Pancreas (tissue), 10 donors: ENCODE measurements at places on chromosomes 11 and 22. TPM values are rescaled to one million over a fixed set of nuclear protein-coding genes. Genes with fewer than 3 reads are reported as not detected.

DNA sequence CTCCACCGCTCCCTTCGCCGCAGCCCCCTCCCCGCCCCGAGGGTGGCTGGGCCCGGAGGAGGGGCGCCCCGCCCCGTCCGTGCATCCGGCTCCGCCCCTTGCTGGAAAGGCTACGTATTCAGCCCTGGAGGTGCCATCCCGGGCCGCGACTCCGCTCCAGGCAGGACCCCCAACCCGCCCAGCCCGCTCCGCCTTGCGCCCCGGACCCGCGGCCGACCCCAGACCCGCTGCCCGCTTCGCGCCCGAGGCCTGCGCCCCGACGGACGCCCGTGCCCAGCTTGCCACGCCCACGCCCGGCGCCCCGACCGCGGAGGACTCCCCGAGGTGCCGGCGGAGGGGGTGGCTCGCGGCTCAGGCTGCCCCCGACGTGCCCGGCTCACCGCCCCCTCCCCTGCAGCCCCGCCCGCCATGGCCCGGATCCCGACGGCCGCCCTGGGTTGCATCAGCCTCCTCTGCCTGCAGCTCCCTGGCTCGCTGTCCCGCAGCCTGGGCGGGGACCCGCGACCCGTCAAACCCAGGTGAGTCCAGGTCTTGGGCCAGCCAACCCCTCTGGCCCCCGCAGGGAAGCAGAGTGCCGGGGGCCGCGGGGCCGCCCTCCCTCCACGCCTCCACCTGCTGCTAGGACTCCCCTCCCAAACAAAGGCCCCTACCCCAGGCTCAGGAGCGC, at the start of gene ADM2:
ADM2 (plus strand) TSS at position 104 of the 667 bp plus-strand sequence; CDS start at position 409, 305 bp downstream.
- DNase-seq: peak; percentile 66

GRCh38 chr11:73414977-73415651, 38.9 kb downstream of the RELT start:
- DNase-seq: no peak

The P2RX6 gene
- total RNA-seq: 0.37 TPM

- DNase-seq: no peak
These were observed 35.4 kb upstream of the AMOTL1 start for GRCh38 chr11:94732617-94733281.

The SEPTIN5 gene
- 8.2 TPM for total RNA-seq

DNA sequence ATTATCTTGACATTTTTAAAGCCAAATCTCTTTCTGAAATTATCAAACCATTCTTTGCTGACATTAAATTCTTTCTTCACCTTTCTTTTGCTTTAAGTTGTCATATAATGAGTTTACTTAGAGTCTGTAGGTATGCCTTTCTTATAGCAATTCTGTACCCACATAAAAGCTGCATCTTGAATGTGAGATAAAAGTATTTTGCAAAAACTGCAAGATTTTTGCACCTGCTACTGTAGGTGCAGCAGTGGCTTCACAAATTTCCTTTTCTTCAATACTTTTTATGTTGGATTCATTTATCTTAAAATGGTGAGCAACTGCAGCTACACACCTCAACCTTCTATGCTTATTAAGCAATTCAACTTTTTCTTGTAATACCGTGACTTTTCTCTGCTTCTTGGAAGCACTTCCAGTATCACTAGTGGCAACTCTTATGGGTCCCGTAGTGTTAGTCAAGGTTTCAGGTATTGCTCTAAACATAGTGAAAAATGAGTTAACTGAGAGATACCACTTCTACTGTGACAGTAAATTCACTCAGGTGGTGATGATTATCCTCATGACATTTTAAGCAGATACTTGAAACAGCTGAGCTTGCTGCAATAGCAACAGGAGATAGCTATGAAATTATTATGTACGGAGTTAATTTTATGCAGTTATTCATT, 18.8 kb downstream of the ZFP91 start:
- no peak for DNase-seq

GRCh38 chr11:34614344-34615104, 6.4 kb upstream of the EHF start:
- no peak for DNase-seq

DNA sequence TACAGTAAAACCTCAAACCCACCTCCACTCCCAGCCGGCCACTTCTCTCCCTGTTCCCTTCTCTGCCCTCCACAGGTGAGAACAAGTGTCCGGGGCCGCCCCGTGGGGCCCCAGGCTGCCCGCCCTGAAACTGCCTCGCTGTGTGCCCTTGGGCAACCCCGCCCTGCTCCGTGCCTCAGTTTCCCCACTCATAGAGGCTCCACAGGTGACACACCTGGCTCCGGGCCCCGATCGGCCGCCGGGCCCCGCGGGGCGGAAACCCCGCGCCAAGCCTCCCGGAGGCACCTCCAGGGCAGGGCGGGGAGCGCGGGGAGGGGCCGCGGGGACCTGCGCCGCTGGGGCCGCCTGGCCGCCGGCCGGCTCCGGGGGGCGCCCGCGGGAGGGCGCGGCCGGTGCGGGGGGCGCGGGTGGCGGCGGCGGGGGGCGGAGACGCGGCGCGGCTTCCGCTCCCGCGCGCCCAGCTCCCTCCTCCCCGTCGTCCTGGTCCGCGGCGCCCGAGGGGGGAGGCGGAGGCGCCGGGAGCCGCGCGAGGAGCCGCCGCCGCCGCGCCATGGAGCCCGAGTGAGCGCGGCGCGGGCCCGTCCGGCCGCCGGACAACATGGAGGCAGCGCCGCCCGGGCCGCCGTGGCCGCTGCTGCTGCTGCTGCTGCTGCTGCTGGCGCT, at the start of gene LRP5:
LRP5 (plus strand) TSS at position 475 of the 663 bp plus-strand sequence; CDS start at position 599, 124 bp downstream.
- DNase-seq: peak; percentile 71

- DNase-seq: no peak
These were observed 63.1 kb downstream of the SOX6 start for GRCh38 chr11:16293204-16293681.

- no peak for DNase-seq
These were observed 101.3 kb downstream of the GRAMD1B start for GRCh38 chr11:123531325-123531724.

DNA sequence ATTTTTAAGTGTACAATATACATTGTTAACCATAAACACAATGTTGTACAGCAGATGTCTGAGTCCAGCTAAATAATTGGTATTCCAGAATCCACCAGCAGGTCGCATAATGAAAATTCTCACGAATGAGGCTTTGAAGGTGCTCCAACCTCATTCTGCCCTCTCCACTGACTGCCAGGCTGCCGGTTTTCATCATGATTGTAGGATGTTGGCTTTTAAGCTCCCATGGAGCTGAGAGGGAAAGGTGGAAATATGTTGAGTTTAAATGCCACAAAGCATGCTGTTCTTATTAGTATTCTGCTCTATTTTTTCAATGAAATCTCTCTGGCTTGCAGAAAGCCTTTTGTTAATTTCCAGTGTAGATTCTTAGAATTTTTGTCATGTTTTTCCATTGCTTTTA, 337.2 kb upstream of the DDI1 start:
- no peak for DNase-seq

DNA sequence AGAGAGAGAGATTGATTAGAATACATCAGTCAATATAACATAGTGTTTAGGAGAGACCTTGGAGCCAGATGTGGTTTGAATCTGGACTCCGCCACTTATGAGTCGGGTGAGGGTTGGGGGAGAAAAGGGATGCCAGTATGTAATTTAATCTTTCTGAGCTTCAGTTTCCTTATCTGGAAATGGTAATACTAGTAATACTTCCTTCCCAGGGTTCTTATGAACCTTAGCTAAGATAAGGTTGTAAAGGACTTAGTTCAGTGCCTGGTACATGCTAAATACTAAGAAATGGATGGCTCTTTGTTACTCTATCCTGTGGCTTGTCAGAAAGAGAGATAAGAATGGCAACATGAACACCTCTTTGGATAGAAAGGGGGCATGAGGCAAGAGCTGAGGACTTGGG, 226.1 kb upstream of the NARS2 start:
- no peak for DNase-seq

The OR52N4 gene
- not detected for total RNA-seq

GRCh38 chr11:128594226-128594625, 6.9 kb upstream of the ETS1 start:
- DNase-seq: no peak

The TH gene
- 0.19 TPM for total RNA-seq

The CD248 gene
- total RNA-seq: 16.8 TPM

- DNase-seq: no peak
These were observed 81.9 kb downstream of the RAB30 start for GRCh38 chr11:82989628-82990404.

DNA sequence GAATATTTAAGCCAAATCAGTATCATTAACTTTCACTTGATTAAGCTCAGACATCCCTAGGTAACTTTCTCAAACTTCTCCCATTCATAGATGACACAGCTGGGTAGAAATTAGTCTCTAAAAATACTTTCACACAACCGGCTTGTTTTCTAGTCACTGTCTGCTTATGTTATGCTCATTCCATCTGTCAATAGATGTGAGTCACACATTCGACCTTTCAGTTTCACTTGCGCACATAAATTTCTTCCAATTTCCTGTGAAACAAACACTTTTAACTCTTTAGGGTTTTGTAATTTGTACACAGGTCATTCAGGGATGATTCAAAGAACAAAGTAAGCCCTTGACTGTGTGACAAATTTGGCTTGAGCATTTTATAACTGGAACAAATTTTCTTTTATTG, 723.0 kb downstream of the KCNA4 start:
- DNase-seq: no peak

The PRR5L gene
- total RNA-seq: 1.4 TPM

DNA sequence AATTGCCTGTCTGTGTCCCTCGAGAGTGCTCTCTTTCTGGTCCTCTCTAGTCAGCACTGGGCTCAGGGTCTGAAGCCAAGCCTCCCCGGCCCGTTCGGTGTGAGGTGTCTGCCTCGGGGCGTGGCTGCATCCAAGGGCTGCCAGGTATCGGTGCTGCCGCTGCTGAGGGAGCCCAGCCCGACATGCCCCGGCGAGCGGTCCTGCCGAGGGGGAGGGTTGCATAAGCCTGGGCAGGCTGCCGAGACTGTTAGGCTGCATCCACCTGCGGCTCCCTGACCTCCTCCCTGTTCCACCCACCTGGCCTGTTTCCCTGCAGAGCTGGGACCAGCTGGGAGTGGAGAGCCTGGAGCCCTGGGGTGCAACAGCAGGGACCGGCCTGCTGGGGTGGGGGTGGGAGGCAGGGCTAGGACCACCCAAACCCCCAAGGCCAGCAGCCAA, 6.3 kb downstream of the OVOL1 start:
- DNase-seq: peak; percentile 90

GRCh38 chr22:31754813-31755212, 994 bp downstream of the DEPDC5 start:
- DNase-seq: no peak

The CDC42EP1 gene
- 139 TPM for total RNA-seq

DNA sequence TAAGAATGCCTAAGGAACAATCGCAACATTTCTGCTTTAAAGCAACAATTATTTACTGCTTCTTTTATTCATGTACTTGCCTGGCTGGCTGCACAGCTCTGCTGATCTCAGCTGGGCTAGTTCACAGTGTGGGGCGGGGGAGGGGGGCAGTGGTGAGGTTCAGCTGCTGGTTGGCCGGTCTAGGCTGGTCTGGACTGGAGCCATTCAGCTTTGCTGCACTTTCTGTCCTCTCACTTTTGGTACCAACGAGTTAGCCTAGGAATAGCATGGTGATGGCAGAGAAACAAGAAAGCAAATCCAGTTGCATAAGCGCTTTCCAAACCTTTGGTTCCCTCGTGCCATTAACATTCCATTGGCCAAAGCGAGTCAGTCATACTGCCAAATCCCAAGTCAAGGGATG, 16.0 kb upstream of the MIF start:
- DNase-seq: no peak

DNA sequence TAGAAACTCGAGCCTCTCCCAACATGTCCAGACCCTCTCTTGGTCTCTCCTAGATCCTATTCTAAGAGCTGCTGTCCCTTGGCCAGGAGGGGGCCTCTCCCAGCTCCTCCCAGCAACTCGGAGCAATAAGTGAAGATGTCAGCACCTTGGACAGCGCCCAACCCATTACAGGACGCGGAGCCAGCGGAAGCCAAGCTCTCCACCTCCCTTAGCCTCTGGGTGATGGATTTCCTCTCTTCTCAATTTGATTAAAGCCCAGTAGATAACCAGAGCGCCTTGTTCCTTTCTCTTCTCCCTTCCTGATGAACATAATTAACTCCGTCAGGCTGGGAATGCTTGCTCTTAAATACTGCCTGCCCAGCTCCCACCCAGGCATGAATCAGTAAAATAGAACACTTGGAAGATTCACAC, 26.2 kb upstream of the TPBGL start:
- DNase-seq: peak; percentile 66

The SC5D gene
- total RNA-seq: 9.9 TPM

GRCh38 chr22:20798974-20799373, 25.1 kb downstream of the SERPIND1 start:
- DNase-seq: no peak

GRCh38 chr22:36277482-36278291, 24.8 kb downstream of the APOL1 start:
- no peak for DNase-seq

- DNase-seq: peak; percentile 45
These were observed 14.6 kb upstream of the PGM2L1 start for GRCh38 chr11:74412733-74413359.

GRCh38 chr22:40334060-40334459, 12.2 kb upstream of the ADSL start:
- DNase-seq: no peak
